ENCODE measurements at places on chromosomes 11 and 22. TPM values are rescaled to one million over a fixed set of nuclear protein-coding genes. Genes with fewer than 3 reads are reported as not detected.

DNA sequence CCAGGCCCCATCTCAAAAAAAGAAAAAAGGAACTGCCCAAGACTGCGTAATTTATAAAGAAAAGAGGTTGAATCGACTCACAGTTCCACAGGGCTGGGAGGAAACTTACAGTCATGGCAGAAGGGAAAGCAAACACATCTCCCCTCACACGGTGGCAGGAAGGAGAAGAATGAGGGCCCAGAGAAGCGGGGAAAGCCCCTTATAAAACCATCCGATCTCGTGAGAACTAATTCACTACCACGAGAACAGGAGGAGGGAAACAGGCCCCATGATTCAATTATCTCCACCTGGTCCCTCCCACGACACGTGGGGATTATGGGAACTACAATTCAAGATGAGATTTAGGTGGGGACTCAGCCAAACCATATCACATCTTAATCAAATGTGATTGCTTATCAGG, 82.2 kb downstream of the BUD13 start:
- no peaks in the 10 kb centered on the region for H3K27me3 ChIP-seq
- H3K4me3 ChIP-seq = no peak overlapping the region
- DNase-seq = no peak
- H3K27ac ChIP-seq = no peak overlapping the region
- H3K36me3 ChIP-seq = no peaks in the 10 kb centered on the region

DNA sequence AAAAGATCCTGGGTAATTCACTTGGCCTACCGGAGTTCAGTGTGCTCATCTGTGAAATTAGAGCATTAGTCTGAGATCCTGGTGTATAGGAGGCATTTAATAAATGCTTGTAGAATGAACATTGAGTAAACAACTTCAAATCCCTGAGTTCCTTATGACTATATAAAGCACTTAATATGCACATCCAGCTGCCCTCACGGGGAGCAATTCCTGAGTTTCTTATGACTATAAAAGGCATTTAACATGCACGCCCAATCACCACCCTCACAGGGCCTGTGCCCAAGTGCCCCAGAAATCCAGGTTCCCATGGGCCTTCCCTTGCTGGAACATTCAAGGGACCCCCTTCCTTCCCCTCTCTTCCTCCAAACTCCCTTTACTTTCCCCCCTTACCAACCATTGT, 13.6 kb downstream of the DRD2 start:
- peaks cover 24% of the 10 kb centered on the region for H3K27me3 ChIP-seq
- no peaks in the 10 kb centered on the region for H3K36me3 ChIP-seq
- H3K27ac ChIP-seq = no peak overlapping the region
- H3K4me1 ChIP-seq = no peaks in the 10 kb centered on the region
- DNase-seq = no peak

CNTF gene
- total RNA-seq = 1.4 TPM

TMEM86A gene
- 4.0 TPM for total RNA-seq

- no peaks in the 10 kb centered on the region for H3K36me3 ChIP-seq
- H3K4me3 ChIP-seq = no peak overlapping the region
- H3K4me1 ChIP-seq = no peaks in the 10 kb centered on the region
- no peak overlapping the region for H3K27ac ChIP-seq
Measured at GRCh38 chr11:82082976-82083375, 650.7 kb downstream of the FAM181B start.

B3GAT1 gene
- 1.9 TPM for total RNA-seq

All from astrocyte (in vitro differentiated cells and primary cell).